GM12892 (cell line): ENCODE measurements at places on chromosomes 1 and 21.

DNA sequence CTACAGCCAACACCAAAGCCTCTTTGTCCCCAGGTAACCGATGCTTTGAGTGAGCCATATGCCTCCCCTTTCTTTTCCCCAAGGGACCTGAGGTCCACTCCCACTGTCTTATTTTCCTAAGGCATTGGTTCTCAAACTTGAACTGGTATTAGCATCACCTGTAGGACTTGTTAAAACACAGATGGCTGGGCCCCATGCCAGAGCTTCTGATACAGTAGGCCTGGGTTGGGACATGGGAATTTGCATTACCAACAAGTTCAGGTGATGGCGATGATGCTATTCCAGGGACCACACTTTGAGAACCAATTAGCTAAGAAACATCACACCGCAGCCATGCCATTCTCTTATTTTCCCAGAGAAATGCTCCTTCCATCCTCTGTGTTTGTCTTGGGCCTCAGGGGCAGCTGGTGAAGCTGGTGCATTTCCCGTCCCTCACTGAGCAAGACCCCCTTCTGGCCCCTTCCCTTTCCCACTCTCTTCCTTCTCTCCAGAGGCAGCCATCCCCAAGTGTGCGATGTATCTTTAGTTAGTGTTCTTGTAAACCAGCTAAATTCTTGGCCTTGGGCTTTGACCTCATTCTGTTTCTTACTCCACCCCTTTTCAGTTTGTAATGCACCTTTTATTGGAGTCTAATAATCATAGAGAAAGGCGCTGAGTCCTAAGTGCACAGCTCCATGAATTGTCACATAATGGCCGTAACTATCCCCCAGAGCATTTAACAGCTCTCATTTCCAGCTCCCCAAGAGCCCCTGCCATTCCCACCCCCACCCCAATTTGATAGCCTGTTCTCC is 14.2 kb upstream of the TTC22 start:
- DNase-seq: no peak

GRCh38 chr1:199472978-199473377 is 554.5 kb upstream of the NR5A2 start:
- DNase-seq: no peak

GRCh38 chr21:42009018-42009830 is 936 bp downstream of the ZBTB21 start:
- no peak for DNase-seq

GRCh38 chr1:57976216-57976615 is 552.4 kb upstream of the DAB1 start:
- no peak for DNase-seq

- DNase-seq: no peak
Observed at GRCh38 chr21:45802956-45803617, 159.6 kb downstream of the PCBP3 start.

DNA sequence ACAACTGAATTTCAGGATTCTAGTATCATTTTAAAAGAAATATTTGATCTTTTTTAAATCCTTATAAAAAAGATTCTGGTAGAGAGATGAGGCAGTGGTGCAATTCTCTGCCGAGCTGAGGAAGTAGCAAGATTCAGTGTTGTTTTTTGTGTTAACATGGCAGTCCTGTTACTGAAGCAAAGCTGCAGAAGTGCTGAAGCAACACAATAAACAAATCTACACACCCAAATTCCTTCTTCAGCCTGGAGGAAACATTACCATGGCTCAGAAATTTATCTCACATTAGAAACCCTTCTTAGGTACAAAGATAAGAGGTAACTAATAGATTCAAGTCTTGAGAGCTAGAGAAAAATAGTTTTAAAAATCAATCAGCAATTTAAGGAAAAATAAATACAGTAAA is 216.0 kb downstream of the DENND1B start:
- no peak for DNase-seq

- no peak for DNase-seq
Observed at GRCh38 chr1:151243683-151244216, 10.8 kb upstream of the PSMD4 start.

- no peak for DNase-seq
Observed at GRCh38 chr1:8343464-8344001, 25.6 kb downstream of the SLC45A1 start.

- peak; percentile 32 for DNase-seq
Observed at GRCh38 chr21:32772281-32773047, 909 bp upstream of the PAXBP1 start.

- DNase-seq: no peak
Observed at GRCh38 chr1:153639280-153639679, 5.4 kb downstream of the CHTOP start.

DNA sequence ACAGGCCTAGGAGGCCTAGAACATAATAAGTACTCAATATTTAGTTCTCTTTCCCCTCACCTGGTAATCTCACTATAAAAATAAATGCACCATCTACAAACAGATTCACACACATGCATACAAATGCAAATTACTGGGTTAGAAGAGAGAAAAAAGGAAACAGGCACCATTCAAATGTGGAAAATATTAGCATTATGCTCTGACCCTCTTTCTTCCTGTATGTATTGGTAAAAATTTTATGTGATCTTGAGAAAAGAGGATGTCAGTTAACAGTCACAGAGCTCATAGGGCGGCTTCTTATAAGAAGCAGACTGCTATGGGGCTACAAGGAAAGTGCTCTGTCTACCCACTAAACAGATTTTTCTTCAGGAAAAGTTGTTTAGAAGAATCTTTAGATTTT is 565.4 kb downstream of the LMO4 start:
- DNase-seq: no peak
